Left lobe of liver (tissue), 2 donors: ENCODE measurements at places on chromosomes 5 and 9. TPM values are rescaled to one million over a fixed set of nuclear protein-coding genes. Genes with fewer than 3 reads are reported as not detected.

DNA sequence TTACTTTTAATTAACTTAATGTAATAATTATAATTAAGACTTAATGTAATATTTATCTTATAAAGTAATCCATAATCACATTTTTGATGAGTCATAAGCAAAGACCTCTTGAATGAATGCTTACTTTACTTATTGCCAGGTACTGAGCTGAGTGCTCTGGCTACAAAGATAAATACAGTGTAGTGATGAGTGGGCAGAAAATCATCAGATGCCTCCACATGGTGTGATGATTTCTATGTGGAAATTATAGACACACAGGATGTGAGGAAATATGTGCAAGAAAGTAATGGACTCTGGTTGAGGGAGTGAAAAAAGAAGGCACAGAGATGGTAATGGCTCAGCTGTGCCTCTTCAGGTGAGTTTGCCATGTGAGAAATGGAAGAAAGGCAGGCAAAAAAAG is 422.6 kb upstream of the CD180 start:
- DNase-seq: no peak

- peak; percentile 69 for DNase-seq
Observed at GRCh38 chr5:112109331-112110007, 309.6 kb downstream of the EPB41L4A start.

DNA sequence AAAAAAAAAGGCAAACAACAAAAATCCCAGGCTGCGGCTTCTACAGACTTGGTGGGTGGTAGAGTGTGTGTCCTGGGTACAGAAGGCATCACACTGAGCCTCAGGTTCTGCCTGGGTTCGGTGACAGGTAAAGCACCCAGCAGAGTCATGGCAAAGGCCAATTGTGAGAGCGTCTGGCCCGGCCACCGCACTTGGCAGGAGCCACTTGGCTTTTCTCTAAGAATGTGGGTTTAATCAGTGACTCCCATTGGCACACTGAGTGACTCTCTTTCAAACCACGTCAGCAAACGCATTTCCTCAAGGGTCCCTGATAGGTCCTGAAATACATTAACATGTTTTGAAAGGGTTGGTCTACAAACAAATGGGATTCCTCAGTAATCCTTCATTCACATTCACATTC is 17.0 kb downstream of the COL23A1 start:
- DNase-seq: no peak

DNA sequence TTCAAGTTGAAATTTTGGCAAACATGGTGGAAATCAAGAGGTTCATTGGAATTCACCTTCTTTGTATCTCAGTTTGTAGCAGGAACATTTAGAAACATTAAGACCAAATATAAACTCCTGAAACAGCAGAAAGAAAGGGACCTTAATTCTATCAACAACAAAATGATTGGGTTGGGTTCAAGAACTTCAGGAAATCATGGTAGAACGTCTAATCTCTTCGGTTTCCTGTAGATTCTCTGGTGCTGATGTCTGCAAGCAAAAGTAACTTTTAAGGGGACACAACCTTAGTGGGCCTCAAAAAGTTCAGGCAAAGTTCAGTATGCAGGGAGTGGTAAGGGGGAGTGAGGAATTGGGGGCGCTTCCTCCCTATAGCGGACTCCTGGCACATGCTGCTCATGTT is 3.4 kb downstream of the IL33 start:
- no peak for DNase-seq

DNA sequence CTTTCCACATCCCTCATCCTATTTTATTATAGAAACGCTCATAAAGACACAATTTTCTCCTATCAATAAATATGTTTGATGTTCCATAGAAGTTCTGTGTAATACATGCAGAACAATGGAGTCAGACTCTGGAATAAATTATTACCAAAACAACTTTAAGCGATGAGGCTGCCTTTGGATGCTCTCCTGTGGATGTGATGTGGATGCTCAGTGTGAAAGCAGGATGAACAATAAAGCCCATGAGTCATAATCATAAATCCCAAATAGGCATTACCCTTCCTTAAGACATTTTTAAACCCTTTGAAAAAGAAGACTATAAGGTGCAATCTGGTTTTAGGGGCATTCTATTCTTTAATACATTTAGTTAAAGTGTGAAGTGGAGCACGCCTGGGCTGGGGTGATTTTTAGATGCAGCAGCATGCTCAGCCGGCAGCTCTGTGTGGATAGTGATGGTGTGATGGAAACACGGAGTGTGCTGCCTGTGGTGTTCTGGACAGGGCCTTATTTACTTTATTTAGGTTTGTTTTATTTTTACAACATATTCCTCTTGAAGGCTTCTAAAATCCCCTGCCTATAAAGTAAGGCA is 991.4 kb downstream of the PTPRD start:
- DNase-seq: no peak

GRCh38 chr5:172791726-172792445 is 20.9 kb upstream of the DUSP1 start:
- no peak for DNase-seq

- DNase-seq: no peak
Observed at GRCh38 chr5:178651046-178651810, 24.4 kb upstream of the CLK4 start.

DNA sequence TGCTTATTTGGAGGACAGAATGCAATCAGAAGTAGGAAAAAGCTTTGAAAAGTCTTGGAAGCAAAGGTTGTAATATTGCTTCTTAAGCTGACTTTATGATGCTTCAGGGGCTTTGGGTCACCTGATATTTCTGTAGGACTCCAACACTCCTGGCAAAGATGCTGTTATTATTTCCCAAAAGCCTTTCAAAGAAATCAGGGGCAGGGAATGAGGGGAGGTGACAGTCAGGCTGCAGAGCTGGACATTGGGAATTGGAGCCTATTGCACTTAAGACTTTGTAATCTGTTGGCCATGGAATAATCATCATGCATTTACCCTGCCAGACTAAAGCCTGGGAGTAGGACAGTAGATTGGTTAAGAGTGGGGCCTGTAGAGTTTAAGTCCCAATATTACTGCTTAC is 168.3 kb upstream of the IL12B start:
- no peak for DNase-seq

- DNase-seq: no peak
Observed at GRCh38 chr5:66529704-66530103, 66.5 kb upstream of the MAST4 start.

- DNase-seq: no peak
Observed at GRCh38 chr5:123438244-123438643, 15.0 kb upstream of the CEP120 start.

DNA sequence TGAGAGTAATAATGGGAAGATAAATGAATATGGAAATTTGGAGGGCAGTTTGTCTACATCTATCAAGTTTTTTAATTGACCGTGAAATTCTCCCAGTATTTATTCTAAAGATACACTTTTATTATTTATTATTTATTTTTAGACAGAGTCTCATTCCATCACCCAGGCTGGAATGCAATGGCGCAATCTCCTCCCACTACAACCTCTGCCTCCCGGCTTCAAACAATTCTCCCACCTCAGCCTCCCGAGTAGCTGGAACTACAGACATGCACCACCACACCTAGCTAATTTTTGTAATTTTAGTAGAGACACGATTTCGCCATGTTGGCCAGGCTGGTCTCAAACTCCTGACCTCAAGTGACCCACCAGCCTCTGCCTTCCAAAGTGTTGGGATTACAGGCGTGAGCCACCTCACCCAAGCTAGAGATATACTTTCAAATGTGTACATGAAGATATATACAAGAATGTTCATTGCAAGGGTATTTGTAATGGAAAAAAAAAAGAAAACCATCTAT is 97.7 kb upstream of the SLC12A2 start:
- DNase-seq: no peak

GRCh38 chr5:126402621-126403555 is 20.3 kb upstream of the GRAMD2B start:
- DNase-seq: no peak

- no peak for DNase-seq
Observed at GRCh38 chr9:38039907-38040682, 28.9 kb downstream of the SHB start.

GRCh38 chr9:135969064-135969683 is 8.0 kb upstream of the UBAC1 start:
- no peak for DNase-seq

DNA sequence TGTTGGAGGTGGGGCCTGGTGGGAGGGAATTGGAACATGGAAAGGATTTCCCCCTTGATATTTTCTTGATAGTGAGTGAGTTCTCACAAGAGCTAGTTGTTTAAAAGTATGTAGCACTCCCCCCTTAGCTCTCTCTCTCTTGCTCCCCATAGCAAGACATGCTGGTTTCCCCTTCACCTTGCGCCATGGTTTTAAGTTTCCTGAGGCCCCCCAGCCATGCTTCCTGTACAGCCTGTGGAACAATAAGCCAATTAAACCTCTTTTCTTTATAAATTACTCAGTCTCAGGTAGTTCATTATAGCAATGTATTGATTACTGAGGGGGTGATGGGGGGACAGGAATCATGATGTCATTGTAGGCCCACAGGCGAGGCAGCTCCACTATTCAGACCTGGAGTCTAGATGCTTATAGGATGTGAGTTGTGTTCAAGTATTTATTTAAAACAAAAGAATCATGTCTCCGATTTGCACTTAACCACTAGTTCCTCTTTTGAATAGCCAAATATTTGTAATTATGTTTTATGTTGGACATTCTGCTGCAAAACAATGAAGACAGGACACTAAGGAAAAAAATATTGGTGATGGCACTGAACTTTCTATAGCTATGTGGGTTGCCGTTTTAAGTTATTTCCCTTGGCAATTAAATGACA is 156.6 kb downstream of the TMEM38B start:
- no peak for DNase-seq

DNA sequence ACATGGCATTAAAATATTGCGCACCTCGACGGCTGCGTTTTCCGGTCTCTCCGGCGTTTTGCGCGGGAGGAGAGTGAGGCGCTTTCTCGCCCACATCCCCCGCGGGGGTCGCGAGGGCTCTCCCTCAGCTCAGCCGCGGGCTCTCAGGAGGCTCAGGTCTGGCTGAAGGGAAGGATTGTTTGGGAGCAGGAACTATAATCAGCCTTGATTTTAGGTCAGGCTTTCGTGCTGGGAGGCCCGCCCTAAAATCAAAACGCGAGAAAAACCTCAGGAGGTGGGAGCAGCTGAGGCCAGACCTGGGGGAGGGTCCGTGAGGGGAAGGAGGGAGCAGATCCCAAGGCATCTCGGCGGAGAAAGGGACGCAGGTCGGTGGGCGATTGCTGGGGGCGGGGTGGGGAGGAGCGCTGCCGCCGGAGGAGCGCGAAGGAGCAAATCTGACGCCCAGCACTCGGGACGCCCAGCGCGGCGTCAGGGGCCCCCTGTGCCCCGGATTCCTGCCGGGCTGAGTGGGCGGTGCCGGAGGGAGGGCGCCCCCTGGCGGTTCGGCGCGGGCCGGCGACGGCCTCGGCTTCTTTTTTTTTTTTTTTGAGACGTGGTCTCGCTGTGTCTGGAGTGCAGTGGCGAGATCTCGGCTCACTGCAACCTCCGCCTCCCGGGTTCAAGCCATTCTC is 18.7 kb upstream of the RNF130 start:
- peak; percentile 68 for DNase-seq

DNA sequence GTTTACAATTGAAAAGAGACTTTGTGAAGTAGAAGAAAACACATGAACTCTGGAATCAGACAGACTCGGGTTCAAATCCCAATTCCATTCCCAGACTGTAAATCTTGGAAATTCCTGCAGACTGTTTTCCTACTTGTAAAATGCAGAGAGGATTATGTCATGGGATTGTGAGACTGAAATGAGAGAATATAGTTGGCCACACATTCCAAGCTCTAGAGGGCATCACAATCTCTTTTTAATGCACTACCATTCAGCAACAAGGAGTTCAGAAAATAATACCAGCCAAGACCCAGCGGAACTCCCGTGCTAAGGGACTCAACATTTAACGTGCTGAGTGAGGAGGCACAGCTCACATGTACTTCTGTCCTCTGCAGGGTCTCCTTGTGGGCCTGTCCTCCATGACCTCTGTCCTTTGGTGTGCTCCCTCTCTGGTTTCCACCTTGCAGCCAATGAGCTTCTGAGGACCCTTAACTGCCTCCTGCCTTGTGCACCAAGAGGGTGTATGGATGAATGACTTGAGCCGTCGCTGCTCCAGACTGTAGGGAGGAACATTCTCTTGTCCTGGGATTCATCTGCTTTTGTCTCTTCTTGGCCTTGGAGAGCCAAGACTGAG is 263.5 kb downstream of the NTRK2 start:
- DNase-seq: no peak

- DNase-seq: no peak
Observed at GRCh38 chr5:129079496-129079895, 15.1 kb upstream of the ISOC1 start.

GRCh38 chr5:180082633-180083420 is 11.3 kb upstream of the RNF130 start:
- DNase-seq: no peak

DNA sequence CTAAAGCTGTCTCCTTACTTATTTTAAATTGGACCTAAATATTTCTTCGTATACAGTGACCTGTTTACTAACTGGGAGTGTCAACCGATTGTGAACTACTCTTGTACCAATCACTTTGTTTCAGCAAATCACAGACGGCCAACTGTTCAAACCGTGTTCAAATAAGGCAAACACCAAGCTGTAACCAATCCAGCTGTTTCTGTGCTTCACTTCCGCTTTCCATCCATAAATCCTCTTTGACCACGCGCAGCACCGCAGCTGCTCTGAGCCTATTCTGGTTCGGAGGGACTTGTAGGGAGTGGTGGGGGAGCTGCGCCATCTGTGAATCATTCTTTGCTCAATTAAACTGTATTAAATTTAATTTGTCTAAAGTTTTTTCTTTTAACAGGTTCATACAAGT is 4.8 kb upstream of the FAM240B start:
- DNase-seq: no peak

DNA sequence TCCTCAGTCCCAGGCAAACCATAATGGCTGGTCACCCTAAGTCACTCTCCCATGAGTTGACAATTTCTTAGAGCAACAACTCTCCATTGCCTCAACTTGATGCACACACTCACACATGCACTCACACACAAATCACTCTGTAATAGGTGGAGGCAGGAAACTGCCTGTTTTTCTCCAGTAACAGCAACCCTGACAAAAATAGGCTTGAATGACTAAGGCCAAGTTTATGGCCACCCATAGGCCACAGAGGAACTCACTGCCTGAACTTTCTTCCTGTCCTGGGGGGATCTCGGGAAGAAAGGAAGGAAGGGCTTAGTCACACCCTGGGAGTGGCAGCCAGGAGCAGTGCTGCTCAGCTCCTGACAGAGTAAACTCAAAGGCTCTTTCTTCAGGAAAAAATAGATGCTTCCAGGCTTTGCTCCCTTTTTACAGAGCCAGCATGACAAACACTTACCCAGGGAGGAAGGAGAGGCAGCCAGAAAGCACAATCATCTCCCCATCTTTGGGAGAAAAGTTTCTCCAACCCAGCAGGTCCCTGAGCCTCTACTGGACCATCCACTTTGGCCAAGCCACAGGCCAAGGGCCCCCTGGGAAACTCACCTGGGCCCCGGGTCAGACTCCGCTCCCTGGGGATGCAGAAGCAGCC is 368 bp downstream of the SH3TC2 start:
- DNase-seq: no peak

GRCh38 chr5:176781638-176782570 is 28.5 kb upstream of the UNC5A start:
- peak; percentile 33 for DNase-seq

KCNIP1 gene
- not detected for total RNA-seq

CCIN gene
- total RNA-seq: not detected

ORM2 gene
- 4,103 TPM for total RNA-seq

RBM18 gene
- 7.5 TPM for total RNA-seq

CARTPT gene
- total RNA-seq: not detected

RC3H2 gene
- total RNA-seq: 15.1 TPM

NR4A3 gene
- 0.13 TPM for total RNA-seq

GARIN3 gene
- total RNA-seq: not detected

TYRP1 gene
- total RNA-seq: not detected

TAF11L5 gene
- not detected for total RNA-seq
